ENCODE measurements at places on chromosomes 3 and 15. TPM values are rescaled to one million over a fixed set of nuclear protein-coding genes. Genes with fewer than 3 reads are reported as not detected.

The IGSF11 gene
- total RNA-seq, result not detected

The DNAH12 gene
- under 0.01 TPM for total RNA-seq

The SMCO1 gene
- total RNA-seq, result not detected

The FGF12 gene
- 1.6 TPM for total RNA-seq

The BCHE gene
- total RNA-seq, result 3.8 TPM

Data from vein endothelial cell (primary cell).